ENCODE measurements at places on chromosomes 2 and 18.

- no peak for DNase-seq
Observed at GRCh38 chr2:73117441-73117840, 4.7 kb upstream of the RAB11FIP5 start.

- DNase-seq: no peak
Observed at GRCh38 chr2:219648963-219649362, 21.5 kb downstream of the SLC4A3 start.

DNA sequence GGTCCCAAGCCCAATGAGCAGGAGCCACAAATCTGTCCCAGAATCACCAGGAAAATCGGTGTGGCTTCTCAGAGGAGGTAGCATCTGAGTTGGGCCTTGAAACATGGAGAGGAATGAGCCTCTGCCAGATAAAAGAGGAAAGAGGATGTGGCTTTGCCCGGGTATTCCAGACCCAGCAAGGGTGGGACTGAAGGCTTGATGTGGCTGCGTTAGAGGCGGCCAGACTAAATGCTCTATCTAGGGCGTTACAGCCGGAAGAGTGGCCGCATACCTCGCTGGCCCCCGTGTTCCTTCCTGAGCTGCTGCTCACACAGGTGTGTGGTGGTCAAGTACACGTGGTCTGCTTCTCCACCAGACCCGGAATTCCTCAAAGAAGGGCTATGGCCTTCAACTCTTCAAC lies 33.9 kb upstream of the POMC start:
- DNase-seq: no peak

DNA sequence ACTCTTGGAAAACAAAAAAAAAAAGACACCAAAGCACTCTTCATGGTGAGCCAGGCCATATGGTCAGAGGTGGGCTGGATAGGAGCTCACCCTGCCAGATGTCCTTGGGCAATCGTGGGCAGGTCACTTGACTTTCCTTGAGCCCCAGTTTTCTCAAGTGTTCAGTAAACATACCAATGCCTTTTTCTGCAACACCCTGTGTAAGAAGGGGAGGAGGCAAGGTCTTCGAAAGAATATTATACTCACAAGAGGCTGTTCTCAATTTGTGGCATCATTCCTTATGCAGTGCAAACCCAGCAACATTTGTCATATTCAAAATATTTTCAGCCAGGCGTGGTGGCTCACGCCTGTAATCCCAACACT lies 22.9 kb upstream of the TMEM87B start:
- DNase-seq: no peak

DNA sequence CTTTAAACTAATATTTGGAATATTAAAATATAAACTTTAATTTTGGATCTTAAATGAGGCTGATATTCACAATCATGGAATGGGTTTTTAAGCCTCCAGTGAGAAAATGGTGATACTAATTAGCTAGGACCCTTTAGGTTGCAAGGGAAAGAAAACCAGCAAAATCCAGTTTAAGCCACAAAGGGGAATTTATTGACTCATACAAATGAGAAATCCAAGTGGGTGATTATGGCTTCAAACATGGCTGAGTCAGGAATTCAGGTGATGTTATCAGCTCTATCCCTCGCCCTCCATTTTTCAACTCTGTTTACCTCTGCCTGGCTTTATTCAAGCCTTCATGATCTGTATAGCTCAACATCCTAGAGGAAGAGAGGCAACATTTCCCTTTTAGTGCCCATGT lies 75.3 kb upstream of the DLX2 start:
- DNase-seq: no peak

- no peak for DNase-seq
Observed at GRCh38 chr2:182132605-182133004, 147.0 kb downstream of the PPP1R1C start.

DNA sequence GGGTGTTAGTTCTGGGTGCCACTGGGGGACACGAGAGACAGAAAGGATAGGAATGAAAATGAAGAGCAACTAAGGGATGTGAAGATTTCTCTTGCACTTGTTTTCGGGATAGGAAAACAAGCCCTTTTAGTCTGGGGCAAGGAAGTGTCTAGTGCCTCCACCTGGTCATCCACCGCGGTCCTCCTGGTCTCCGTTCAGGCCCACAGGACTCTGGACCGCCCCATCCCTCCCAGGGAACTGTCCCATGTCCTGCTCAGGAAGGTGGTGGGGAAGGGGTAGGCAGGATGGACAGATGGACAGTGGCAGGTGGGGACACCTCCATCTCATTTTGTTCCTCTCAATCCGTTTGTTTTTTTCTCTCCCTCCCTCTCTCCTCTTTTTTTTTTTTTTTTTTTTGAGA lies 45.9 kb downstream of the AGAP1 start:
- DNase-seq: no peak

DNA sequence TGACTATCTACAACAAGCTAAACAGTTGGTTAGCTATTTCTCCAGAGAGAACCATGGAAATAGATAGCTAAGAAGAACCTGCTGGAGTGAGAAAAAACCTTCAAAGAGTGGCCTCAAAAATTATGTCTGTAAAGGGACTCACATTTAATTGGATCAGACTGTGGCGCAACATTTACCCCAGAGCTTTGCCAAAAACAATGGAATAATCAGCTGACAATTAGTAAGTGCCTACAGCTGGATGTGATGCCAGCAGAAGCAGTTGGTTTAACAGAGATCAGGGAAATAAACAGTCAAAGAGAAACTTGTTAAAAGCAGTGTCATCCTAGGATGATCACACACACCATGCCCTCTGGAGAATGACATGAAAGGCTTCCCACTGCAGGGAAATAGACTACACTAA lies 310.7 kb downstream of the CLIP4 start:
- DNase-seq: no peak

DNA sequence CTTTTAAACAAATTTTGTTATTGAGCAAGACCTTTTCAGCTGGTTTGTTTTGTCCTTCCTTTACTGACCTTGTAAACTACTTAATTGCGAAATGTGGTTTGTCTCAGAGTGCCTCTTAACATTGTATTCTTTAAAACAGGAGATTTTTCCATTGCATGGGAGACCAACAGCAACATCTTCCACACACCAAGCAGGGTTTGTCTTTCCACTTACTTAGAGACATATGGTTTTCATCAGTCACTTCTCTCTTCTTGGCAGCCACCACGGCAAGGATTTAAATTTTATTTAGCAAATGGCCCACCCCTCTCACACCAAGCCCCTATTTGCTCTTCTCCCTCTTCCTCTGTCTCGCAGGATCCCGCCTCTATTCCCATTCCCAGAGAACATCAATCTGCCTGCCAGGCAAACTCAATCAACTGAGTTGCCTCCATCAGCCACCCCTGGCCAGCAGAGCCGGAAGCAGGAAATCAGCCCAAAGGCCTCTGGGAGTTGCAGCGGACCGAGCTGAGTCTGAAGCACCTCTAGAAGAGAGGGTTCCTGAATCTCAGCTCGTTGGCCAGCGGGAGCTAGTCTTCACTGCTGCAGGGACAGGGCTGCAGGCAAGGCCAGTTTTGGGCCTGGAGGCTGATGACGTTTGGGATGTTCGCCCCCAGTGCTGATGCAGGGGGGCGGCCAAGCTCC lies 11.3 kb upstream of the CIB4 start:
- DNase-seq: peak; percentile 65

Data from left renal cortex interstitium (tissue), 4 donors.